ENCODE measurements at places on chromosomes 5 and 9.

GRCh38 chr9:129626625-129627284, 792 bp downstream of the NTMT1 start:
- DNase-seq = peak; percentile 75

- no peak for DNase-seq
Measured at GRCh38 chr9:90058182-90058763, 453.5 kb downstream of the GADD45G start.

DNA sequence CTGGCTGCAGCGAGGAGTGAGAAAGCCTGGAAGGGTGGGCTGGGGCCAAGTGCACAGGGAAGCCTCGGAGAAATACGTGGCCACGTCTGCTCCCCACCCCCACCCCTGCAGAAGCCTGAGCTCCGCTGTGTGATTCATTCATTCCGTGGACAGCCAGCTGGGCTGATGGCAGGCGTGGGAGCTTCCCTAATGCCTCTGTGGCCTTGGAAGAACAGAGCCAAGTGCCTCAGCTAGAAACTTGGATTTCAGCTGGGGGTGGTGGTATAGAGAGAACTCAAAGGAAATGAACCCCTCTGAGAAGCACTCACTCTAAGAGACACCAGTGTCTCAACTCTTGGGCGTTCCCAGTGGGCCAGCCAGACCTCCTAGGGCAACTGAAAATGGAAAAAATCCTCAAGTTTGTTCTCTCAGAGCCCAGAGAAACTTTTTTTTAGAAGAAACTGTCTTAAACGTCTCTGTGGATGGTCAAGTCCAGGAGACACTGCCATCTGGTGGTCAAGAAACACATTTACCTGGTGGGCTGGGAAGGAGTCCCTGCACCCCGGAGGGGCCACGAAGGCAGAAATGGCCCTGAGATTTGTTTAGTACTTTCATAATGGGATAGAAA, 18.0 kb downstream of the ATOX1 start:
- DNase-seq = peak; percentile 87

- no peak for DNase-seq
Measured at GRCh38 chr9:122349201-122349600, 21.6 kb upstream of the PTGS1 start.

DNA sequence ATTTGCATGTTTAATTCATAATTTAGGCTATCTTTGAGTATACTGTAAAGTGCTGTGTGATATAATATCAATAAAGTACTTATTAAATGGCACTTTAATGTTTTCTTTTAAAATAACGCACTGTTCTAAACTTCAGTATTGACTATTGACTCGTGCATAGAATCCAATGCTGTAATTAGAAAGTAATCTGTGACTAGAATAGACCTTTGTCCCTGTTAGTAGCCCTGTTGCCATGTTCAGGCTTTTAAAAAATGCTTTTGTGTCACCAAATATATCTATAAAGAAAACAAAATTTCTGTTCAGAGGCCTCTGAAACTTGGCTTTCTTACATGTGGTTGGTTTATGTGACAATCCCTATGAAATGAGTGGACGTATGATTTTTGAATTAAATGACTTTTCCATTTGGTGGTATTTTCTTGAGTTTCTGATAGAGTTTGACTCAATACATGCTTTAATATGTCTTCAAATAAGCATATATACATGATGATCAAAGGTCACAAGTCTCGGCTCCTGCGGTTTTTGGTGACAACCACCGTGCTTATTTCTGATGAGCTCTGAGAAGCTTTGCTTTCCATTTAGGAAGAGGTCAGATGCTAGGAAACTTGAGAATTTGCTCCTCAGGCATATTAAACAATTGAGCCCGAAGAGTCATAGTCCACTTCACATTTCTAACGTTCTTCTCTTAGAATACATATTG, 174.7 kb downstream of the NR3C1 start:
- no peak for DNase-seq

DNA sequence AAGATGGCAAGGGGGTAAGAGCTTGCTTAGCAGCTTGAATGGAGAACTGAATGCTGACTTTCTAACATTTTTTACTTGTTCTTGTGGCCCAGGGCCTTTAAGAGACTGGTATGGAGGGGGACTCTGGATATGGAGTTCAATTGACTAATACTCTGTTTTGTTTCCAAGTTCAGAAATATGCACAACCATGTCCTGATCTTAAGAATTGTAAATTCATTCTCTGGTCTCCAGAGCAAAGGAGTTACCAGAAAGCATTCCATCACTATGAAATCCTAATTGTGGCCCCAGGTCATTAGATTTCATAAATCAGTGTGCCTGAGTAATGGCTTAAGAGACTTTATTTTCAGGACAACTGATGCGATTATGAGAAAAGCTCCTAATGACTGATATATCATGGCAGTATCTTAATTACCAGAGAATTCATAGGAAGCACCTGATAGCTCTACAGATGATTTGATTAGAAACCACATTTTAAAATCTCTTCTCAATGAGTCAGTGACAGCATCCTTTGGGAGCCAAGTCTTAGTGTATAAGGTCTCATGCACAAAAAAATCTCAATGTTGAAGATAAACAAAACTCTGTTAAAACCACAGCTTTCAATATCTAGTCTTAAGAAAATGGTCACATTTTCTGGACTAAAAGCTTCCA, 613.6 kb upstream of the KLF4 start:
- DNase-seq = no peak

DNA sequence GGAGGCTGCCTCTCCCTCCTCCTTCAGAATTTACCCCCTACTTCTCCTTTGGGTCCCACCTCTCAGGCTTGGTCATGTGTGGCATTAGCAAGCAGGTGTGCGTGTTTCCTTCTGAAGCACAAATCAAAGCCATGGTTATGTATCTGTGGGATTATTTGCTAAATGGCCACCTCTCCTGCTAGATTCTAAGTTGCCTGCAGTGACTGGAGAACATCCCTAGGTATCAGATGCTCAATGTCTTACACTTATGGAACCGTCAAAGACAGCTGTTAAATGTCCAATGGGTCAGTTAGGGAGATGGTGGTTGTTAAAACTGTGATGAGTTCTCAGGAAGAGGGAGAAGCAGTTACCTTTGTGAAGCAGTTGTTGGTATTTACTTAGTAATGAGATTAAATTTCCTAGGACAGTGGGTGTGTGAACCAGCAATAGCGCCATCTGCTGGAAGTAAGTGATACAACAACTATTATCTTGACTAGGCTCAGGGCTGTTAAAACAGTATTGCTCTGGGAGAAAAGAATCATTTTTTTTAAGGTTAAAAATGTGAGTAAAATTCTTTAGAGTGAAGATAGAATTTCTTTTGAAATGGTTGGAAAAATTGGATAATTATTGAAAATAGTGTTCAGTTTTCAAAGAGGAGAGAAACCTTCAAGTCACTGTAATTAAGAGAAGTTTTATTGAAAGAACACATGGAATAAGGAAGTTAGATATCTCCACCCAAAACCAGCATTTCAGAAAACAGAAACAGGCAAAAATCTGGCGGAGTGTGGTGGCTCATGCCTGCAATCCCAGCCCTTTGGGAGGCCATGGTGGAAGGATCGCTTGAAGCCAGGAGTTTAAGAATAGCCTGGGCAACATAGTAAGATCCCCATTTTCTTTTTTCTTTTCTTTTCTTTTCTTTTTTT, 71.3 kb downstream of the TMC1 start:
- no peak for DNase-seq

- no peak for DNase-seq
Measured at GRCh38 chr9:4305065-4305985, 5.5 kb upstream of the GLIS3 start.

- DNase-seq = no peak
Measured at GRCh38 chr9:19934301-19934871, 145.5 kb upstream of the SLC24A2 start.

DNA sequence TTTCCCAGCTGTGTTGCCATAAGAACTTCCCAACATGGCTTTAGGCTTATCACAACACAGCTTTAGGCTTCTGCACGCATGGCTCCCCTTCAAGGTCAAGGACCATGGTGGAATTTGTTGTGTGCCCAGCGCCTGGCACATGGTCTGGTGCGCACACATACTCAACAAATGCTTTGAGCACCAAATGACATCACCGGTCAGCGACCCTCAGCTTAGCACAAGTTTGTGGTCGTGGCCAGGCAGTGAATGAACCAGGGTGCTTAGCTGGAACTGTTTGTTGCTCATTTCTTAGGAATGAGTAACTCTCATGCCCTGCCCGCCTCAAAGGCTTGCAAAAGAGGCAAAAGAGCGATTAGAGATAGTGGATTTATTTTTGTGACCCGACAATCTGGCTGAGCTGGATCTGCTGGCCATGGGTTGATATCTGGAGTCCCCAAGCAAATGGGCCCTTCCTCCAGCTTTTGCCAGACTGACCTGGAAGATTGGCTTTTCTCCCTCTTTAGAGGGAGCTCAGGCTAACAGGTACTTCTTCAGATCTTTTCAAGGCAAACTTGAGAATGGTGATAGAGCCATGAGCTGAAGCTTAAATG, 58.9 kb downstream of the DAP start:
- peak; percentile 95 for DNase-seq
